ENCODE measurements at places on chromosomes 5 and 9.

DNA sequence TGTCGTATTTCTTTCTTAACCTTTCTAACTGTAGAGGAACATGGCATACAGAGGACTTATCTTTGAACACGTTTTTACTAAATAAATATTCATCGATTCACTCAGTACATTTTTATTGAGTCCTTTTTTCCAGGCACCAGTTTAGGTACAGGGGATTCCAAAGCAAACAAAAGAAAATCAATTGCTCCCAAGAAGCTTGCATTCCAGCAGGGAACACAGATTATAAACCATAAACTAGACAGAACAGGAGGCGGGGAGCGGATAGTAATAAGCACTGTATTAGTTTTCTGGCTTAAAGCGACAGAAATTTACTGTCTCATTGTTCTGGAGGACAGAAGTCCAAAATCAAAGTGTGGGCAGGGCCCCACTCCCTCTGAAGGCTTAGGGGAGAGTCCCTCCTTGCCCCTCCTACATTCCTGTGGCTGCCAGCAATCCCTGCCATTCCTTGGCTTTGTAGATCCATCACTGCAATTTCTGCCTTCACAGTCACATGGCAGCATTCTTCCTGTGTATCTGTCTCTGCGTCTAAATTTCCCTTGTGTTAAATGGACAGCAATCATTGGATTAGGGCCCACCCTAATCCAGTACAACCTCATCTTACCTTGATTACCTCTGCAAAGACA lies 115.5 kb downstream of the COL23A1 start:
- DNase-seq = no peak

DNA sequence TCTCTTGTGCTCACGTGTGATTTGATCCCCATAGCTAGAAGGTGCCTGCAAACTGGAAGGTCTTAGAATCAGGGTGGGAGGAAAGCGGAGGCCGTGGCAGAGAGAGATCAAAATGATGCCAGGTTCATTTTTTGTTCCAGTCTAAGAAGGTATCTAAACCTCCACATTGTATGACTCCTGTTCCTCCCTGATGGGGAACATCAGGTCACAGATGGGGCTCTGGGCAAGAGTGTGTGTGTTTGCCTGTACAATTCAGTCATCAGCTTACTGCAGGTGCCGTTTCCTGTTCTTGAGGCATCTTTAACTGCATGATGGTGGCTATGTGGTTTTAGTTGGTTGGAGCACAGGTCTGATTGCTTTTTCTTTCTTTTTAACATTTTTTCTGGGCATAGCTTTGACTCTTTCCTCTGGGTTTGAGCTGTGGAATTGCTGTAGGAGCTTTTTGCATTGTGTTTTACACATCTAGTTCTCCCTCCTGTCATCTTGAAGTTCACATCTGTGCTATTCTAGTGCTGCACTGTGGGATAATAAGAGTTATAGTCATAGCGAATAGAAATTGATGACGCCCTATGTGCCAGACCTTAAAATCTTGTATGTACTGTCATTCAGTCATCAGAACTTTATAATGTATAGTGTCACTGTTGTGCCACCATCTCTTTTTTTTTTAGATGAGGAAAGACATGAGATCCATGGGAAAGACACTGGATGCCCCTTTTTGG lies 30.8 kb downstream of the ARHGAP26 start:
- no peak for DNase-seq

DNA sequence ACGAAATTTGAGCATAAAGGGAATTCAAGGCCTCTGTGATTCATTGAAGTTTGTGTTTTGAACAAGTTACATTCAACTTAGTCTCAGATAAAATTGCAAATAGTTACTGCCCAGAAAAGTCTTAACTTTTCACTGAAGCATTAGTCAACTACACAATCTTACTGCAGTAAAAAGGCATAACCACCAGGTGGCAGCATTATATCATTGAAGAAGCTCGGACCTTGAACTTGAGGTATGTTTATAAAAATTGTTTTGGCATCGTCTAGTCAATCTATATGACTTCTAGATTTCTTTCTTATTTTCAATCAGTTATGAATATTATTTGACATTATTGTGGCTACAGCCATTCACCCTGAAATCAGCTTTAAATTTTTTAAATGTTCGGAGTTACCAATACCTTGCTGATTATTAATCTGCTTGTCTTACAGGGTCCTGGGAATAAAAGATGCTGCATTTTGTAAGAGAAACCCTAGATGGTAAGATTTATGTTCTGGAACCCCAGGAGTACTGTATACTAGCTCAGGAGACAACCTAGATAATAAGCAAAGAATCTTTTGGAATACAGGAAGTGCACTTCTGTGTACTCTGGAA lies 83.9 kb upstream of the GRAMD2B start:
- peak; percentile 53 for DNase-seq

DNA sequence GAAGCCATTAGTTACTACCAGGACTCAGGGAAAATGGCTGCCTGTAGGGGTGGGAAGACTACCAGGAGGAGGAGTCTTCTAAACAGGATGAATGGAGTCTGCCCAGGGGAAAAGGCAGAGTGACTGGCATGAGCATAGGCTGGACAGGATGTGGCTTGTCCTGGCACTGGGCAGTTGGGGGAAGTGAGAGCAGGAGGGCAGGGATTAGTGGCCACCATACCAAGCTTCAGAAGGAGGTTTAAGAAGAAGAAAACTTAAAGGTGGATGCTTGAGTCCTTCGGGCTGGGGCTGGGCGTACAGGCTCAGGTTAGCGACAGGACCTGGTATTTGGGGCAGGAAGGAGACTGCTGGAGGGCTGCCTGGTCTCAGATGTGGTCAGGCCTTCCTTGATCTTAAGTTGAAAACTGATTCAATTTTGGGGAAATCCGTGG lies 5.0 kb upstream of the NSD1 start:
- no peak for DNase-seq

DNA sequence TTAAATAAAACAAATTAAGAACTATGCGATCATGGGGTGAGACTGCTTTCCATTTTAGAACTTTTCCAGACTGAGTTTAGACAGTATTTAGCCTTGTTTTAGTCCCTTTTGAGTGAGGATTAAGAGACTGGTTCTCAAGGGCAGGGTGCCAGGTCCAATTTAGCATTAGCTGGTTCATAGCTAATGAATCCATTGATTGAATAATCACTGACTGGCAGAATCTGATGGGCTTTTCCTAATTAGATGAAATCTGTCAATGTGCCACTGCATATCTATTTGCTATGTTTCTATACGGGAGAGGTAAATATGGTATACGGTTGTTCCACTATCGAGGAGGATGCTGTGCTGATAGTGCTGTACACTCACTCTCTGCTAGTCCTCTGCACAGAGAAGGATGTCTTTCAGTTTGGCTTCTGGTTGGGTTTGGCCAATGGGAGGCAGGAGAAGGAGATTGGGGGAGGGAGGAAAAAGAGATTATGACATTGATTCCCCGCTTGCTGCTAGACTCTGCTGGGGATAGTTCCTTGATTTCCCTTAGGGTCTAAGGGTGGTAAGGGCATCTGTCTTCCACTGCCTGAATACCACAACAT lies 496.6 kb downstream of the CTNND2 start:
- no peak for DNase-seq
